NCI-H187 (cell line): ENCODE measurements at places on chromosomes 12 and 14.

- DNase-seq, result no peak
Measured at GRCh38 chr12:94900496-94900895, 103.0 kb downstream of the NDUFA12 start.

DNA sequence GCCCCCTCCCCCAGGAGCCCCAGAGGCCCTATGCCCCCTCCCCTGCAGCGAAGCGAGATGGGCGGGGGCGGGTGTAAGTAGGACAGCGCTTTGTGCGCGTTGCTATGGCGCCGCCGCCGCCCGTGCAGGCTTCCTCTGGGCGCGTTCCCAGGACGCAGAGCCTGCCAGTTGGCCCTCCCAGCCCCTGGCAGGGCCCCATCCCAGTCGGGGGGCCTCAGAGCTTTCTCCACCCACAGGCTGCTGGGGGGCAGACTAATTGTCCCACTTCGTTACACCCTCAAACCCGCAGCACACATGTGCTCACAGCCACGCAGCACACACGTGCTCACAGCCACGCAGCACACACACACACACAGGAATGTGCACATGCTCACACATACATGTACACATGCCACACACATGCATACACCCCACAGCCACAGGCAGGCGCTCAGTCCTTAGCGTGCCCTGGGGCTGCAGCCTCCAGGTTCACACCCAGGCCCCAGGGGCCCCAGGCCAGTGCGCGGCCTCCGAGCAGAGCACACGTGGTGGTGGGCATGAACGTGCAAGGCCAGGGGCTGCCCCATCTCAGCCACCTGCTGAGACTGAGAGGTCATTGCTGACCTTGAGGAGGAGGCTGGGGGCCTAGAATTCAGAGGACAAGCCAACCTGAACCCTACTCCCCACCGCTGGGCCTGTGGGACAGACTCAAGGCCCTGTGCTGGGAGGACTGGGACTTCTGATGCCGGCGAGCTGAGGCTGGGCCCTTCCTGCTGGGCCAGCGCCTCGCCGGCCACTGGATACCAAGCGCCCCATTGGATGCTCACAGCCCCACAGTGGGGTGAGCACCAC is 15.6 kb downstream of the TRMT61A start:
- no peak for DNase-seq

- DNase-seq, result no peak
Measured at GRCh38 chr14:24863968-24864684, 185.8 kb downstream of the STXBP6 start.

DNA sequence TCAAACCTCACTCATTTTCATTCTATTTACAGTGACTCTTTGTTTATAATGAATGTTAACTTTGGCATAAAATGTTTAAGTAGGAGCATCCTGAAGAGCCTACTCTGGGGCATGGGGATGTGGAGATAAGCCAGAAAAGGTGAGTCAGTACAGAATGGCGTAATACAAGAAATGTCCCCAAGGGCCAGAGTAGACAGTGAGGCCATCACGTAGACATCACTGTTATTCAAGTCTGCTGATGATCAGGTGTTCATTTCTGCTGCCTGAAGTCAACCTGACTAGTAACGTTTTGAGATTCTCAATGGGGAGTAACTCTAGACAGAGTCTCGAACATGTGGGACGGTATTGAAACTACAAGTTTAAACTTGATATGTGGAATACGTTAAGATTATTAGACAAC is 47.6 kb upstream of the PKP2 start:
- no peak for DNase-seq

- no peak for DNase-seq
Measured at GRCh38 chr14:51834240-51834639, 26.2 kb upstream of the GNG2 start.

- DNase-seq, result no peak
Measured at GRCh38 chr12:101813117-101813516, 17.6 kb downstream of the GNPTAB start.

- DNase-seq, result no peak
Measured at GRCh38 chr12:4287325-4288211, 14.0 kb downstream of the CCND2 start.

- no peak for DNase-seq
Measured at GRCh38 chr12:31018106-31018789, 55.4 kb upstream of the DDX11 start.

- DNase-seq, result no peak
Measured at GRCh38 chr14:69012256-69012953, 33.3 kb upstream of the ACTN1 start.

- DNase-seq, result no peak
Measured at GRCh38 chr12:50951112-50951511, 1.2 kb upstream of the HIGD1C start.

DNA sequence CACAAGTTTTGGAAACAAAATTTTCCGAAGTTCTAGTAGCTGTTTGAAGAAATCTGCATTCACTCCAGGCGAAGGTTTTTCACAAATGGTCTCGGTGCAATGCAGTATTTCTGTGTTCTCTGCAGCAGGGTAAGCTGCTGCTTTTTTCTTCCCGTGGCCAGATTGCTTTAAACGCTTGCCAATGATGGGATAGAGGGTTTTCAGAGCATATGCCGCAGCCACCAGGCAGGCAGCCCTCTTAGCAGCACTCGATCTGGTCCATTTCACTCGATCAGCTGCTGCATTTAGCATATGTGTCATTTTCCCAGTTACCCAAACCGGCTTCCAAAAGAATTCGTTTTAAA is 315 bp downstream of the ABCD2 start:
- no peak for DNase-seq

GRCh38 chr12:25529738-25530137 is 23.3 kb downstream of the LMNTD1 start:
- no peak for DNase-seq

GRCh38 chr12:56728139-56728861 is 3.2 kb upstream of the NACA start:
- DNase-seq, result no peak

DNA sequence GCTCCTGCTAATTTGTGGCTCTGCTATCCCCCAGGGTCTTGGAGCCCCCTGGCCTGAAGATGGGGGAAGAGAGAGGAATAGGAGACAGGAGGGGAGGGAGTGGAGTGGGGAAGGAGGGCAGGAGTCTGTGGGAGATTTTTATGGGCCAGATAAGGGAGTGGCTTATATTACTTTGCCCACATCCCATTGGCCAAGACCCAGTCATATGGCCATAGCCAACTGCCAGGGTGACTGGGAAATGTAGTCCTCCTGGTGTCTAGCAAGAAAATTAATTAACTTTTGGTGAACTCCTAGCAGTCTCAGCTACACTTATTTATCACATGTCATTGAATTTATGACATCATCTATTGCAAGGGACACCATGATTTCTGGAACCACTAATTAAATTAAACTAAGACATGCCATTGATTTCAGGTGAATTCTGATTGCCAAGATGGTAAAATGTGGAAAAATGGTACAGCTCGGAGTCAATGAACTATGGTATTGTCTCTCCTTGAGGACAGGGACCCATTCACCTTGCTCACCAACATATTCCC is 50.3 kb downstream of the ESRRB start:
- no peak for DNase-seq

DNA sequence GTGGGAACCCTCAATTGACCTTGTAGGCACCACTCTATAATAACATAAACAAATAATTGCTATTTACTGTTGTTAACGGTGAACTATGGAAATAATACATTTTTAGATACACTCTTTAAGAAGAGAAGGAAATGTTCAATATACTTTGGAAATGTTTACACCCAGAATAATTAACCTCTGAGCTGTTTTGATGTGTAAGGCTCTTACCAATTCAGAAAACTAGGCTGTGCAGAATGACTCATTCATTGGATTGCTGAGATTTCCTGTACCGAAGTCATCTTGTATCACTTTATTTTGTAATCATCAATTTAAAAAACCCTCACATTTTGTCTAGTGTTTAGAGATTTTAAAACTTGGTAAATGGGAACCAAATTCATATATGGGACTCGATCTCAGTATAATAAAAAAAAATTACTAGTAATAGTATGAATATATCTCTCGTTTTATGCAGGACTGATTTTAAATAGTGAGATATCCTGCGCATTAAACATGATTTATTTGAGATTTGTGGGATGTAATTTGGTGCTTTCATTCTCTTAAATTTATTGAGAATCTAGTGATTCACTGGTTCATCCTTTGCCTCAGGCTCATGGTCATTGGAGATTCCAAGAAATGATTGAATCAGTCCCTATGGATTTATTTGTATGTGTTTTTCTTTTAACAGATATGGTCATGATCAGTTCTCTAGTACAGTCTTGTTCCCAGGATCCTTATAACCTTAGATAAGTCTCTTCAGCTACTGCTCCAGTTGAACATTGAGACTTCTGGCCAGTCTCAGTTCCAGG is 3.9 kb downstream of the SAMD4A start:
- DNase-seq, result no peak

DNA sequence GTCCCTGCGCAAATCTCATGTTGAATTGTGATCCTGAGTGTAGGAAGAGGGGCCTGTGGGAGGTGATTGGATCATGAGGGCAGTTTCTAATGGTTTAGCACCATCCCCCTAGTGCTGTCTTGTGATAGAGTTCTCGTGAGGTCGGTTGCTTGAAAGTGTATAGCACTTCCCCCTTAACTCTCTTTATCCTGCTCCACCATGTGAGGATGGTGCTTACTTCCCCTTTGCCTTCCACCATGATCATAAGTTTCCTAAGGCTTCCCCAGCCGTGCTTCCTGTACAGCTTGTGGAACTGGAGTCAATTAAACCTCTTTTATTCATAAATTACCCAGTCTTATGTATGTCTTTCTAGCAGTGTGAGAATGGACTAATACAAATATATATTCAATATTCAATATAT is 303.7 kb upstream of the SEL1L start:
- no peak for DNase-seq

DNA sequence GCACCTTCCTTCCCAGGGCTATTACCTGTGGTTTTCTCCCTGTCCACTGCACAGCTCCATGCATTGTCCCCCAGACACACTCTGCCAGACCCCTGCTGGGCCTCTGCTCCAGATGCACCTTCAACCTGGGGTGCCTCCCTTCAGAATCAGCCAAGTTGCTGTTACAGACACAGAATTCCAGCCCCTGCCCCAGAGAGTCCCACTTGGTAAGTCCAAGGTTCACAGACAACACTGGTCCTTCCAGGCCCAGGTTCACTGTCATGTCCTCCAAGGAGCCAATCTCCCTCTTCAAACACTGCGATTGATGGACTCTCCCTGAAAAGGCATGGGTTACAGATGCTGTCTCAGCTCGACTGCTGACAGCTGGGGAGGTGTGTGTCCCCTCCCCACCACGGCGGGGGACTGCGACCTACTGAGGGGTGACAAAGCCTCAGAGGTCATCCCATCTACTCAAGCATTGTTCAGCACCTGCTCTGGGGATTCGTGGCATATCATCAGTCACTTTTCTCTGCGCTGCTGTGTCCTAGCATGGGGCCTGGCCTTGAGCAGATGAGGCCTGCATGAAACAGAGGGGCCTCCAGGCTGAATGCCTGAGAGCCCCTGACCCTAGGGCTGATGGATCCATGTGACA is 24.3 kb downstream of the CALM1 start:
- no peak for DNase-seq

GRCh38 chr12:94089891-94090290 is 58.5 kb upstream of the PLXNC1 start:
- DNase-seq, result no peak

DNA sequence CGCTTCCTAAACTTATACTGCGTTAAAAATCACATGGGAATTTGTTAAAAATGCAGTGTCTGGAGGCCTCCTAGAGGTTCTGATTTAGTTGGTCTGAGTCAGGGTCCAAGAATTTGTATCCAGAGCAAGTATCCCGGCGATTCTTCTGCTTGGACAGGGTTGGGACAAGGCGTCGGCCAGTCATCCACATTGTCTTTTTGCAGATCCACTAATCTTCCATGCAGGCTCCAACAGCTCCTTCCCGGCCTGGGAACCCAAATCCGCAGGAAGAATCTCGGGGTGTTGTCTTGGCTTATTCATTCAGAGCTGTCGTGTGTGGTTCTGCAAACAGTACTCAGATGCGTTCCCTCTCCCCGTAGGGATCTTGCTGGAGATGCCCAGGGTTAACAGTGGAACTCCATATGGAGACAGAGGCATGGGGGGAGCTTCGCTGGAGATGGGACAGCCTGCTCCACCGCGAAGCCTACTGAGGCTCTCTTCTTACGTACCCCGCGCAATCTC is 25.3 kb downstream of the GPRC5D start:
- DNase-seq, result no peak

- DNase-seq, result no peak
Measured at GRCh38 chr12:77847060-77847541, 16.4 kb downstream of the NAV3 start.

DNA sequence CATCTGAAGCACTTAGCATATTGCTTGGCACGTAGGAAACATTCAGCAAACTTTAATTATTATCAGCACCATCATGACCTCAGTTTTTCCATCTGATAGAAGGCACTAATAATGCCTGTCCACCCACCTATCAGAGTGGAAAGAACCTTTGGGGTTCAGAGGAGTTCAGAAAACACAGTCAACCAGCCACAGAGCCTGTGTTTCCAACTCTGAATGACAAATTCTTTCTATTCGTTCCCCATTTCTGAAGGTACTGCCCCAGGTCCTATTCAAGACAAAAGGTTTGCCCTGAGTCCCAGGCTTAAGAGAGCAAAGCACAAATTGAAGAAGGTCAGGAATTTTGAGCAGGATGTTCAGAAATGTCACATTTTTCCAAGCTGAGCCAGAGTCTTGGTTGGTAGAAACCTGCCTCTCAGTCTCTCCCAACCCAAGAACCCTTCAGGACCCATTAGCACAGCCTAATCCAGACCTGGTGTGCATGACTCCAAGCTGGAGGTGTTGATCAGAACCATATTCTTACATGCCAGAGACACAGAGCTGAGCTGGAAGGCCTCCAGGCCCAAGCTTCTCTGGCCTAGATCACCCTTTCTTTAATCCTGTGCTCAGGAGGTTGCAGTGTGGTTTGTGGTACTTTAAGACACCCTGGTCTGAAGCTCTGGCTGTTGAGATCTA is 114.4 kb downstream of the TBX5 start:
- DNase-seq, result no peak

GRCh38 chr14:72275242-72275641 is 343.0 kb downstream of the RGS6 start:
- DNase-seq, result no peak

DNA sequence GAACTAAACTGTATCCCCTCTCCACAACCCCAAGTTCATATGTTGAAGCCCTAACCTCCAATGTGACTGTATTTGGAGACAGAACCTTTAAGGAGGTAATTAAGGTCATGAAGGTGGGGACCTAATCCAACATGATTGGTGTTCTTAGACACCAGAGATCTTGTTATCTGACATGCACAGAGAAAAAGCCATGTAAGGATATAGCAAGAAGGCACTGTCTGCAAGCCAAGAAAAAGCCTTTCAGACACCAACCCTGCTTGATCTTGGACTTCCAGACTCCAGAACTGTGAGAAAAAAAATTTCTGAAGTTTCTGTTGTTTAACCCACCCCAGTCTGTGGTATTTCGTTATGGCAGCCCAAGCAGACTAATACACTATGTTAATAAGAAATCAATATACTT is 62.2 kb upstream of the CFL2 start:
- no peak for DNase-seq

GRCh38 chr12:41536813-41537490 is 348.8 kb downstream of the PDZRN4 start:
- DNase-seq, result no peak

DNA sequence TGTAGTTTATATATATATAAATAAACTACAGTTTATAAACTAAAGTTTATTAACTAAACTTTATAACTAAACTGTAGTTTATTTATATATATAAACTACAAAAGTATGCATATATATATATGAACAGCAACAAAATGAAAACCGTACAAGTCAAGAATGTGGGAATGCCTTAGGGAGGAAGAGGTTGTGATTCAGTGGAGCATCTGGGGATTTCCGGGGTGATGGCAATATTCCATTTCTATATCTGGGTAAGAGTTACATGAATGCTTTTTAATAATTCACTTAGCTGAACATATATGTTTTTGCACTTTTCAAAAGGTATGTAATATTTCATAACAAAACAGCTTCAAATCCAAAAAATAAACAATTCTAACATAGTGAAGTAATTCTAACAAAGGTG is 30.1 kb upstream of the CAND1 start:
- DNase-seq, result no peak
